ENCODE measurements at places on chromosomes 7 and 10. TPM values are rescaled to one million over a fixed set of nuclear protein-coding genes. Genes with fewer than 3 reads are reported as not detected.

GRCh38 chr10:115979576-115979975, 293.4 kb downstream of the GFRA1 start:
- DNase-seq: no peak

GRCh38 chr7:152173372-152174070, 148.0 kb downstream of the GALNT11 start:
- no peak for DNase-seq

DNA sequence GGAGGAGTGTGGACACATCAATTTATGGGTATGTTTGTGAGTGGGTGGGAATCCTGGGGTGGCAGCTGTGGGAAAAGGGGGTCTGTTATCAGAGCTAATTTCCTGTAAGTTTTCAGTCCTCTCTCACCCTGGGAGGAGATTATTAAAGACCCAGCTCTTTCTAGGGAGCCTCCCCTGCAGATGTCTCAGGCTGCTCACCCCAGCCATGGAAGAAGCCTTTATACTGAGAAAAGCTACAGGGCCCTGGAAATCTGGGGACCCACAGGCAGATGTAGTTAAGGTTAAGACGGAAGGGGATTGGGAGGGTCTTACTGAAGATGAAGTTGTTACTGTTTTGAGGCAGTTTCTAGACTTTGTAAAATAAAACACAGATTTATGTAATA, 4.6 kb downstream of the ZNF680 start:
- no peak for DNase-seq

DNA sequence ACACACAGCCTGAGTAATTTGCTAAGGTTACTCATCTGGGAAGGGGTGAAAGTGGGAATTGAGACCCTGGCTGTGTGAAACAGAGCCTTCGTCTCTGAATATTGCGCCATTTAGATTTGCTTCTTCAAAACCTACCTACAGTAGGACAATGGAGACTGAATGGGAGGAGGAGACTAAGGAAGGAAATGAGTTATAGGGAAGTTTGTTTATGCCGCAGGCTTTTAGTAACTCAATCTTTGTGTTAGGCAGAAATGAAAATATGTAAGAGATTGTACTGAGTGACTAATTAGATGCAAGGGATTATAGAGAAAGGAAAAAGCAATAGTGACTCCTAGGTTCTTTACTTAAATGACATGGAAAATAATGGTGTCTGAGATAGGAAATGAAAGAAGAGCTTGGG, 80.2 kb downstream of the KCND2 start:
- no peak for DNase-seq

DNA sequence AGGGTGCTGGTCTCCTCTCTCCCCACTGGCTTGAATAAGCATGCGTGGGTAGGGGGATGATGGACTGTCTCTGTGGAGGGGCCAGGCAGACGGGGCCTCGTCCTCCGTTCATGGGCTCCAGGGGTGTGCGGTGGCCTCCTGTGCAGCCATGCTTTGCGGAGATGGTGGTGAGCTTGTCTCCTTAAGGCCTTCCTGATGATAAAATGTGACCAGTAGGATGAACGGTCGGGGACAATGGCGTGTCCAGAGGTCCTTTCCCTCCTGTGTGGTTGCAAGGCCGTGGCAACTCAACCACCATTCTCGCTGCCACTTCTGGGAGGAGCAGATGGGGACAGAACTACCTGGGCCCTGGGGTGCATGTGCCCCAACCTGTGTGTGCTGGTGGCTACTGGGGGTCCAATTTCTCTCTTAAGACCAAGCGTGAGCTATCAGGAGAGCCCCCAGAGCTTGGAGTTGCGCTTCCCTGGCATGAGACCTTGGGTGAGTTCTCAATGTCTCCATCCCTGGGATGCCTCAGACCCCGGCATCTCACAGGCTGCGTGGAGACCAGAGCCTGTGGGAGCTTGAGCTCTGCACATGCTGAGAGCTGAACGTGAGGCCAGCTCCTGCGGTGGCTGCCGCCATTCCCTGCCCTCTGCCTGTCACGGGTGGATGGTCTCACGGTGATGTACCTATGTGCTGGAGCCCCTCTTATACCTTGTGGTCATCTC, 112.2 kb downstream of the INPP5A start:
- no peak for DNase-seq

SSC4D gene
- total RNA-seq: not detected

STOX1 gene
- 1.8 TPM for total RNA-seq

ASB10 gene
- not detected for total RNA-seq

- no peak for DNase-seq
Observed at GRCh38 chr10:11227103-11227502, 209.4 kb downstream of the CELF2 start.

DNA sequence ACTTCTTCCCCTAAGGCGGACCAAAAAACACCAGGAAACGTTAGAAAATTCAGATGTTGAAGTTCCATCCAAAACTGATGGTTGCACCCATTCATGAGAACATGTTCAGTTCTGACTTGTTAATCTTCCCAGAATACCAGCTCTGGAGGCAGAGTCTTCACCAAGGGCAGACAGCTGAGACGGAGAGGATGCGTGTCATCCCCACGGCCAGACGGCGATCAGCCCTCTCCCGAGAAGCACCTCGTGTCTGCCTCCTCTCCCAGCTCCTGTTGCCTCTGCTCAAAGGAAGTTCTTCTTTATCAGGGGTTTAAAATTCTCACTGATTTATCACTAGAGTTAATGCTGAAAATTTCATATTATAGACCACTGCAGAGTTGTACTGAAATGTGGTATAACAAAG, 269.7 kb downstream of the ZMYND11 start:
- DNase-seq: no peak

GRCh38 chr10:124387078-124387874, 31.4 kb downstream of the OAT start:
- no peak for DNase-seq

CTAGE4 gene
- 2.1 TPM for total RNA-seq

LRRC4 gene
- total RNA-seq: not detected

GRCh38 chr10:52394246-52394645, 80.2 kb downstream of the DKK1 start:
- no peak for DNase-seq

- DNase-seq: no peak
Observed at GRCh38 chr7:135283959-135284638, 50.5 kb downstream of the STRA8 start.

DNA sequence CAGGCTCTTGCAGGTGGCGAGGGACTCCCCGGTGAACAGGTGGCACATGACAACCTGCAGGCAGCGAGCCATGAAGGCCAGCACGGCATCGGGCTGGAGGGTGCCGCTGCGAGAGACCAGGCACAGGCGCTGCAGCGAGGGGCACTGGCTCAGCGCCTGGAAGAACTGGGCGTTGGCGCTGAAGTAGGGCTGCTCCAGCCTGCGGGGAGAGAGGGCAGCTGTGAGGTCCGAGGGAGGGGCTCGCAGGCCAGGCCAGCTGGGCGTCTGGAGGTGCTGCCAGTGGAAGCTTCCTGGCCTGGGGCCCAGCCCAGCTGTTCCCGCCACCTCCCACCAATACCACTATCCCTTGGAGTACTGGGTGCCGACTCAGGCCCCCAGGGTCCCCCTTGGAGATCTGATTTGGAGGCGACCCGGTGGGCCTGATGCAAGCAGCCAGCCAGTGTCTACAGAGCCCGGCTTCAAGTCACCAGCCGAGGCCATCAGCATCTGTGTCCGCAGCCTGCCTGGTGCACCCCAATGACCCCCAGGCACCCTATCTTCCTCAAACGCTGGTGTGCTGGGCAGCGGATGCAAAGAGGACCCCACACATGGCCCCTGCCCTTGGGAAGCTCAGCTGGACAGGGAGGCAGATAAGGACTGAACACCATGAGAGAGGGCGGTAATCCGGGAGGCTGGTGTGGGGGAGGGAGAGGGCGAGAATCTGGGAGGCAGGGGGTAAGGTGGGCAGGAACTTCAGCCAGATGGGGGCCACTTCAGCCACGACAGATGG, 67.8 kb upstream of the TNRC18 start:
- no peak for DNase-seq

DNA sequence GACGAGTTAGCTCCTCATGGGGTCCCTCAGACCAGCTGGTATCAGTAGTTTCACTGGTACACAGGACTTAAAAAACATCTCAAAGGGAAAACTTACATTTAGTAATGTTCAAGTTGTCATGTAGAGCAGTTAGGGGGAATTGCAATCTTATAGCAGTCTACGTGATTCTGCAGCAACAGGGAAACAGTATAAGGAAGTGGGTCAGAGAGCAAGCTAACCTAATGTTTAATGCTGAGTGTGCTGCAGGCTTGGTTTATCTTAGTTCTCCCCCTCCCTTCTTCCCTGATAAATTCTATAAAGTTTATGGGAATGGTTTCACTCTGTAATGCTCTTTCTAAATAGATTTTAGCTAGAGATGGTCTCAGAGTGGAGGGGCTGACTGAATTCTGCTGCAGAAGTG, 11.3 kb downstream of the SPAM1 start:
- DNase-seq: no peak

GRCh38 chr10:11035301-11035991, 17.8 kb downstream of the CELF2 start:
- peak; percentile 74 for DNase-seq

DNA sequence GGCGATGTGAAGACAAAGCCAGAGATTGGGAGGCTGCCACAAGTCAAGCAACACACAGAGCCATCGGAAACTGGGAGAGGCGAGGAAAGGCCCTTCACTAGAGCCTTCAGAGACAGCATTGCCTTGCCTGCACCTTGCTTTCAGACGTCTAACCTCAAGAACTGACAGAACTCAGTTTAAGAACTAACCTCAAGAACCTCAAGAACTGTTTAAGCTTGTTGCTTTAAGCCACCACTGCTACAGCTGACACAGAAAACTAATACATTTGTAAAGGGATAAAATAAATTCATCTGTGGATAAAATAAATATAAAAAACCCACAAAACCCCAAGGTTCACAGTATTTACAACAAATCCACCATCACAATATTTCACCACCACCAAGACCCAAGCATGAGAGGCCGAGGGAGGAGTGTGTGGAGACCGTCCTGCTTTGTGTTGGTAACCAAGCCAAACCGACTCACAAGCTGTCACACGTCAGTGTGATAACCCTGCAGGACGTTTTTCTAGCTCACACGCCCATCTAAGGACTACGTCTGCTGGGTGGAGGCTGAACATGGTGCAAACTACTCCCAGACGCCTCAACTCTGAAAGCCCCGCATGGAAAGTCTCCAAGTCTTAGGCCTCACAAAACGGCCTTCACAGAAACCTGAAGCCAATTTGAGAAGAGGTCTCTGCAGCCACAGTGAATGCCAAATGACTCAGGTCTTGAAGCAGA, 116.8 kb downstream of the ABLIM1 start:
- peak; percentile 71 for DNase-seq

- no peak for DNase-seq
Observed at GRCh38 chr7:25389489-25390106, 161.3 kb upstream of the NPVF start.

KCNMA1 gene
- total RNA-seq: 40.8 TPM

DNA sequence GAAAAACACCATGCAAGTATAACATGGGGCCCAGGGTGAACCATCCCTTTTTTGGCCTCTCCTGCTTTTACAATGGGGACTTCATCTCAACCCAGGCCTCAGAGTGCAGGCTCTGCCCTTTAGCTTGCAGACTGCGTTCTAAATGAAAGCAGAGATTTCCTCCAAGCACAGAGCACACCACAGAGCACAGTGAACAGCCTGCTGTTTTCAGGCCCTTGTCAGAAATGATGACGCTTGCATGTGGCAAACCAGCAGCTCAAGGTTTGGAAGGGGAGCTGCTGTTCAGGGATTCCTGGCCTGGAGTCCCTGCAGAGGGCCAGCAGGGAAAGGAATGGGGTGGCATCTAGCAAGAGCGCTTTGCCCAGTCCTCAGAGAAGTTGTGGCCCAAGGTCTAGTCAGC, 167.3 kb upstream of the CDCA7L start:
- no peak for DNase-seq

- no peak for DNase-seq
Observed at GRCh38 chr10:93752761-93753160, 5.0 kb upstream of the LGI1 start.

DNA sequence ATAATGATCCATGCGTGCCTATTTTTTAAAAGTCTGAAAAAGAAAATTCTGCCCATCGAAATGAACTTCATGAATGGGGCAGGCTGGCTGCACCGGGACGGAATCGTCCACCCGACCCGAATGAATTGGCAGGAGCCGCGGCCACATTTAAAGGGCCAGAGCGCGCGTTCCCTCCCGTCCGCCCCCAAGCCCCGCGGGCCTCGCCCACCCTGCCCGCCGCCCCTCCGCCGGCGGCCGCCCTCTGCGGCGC, 319 bp upstream of the GATA3 start:
- peak; percentile 42 for DNase-seq

DNA sequence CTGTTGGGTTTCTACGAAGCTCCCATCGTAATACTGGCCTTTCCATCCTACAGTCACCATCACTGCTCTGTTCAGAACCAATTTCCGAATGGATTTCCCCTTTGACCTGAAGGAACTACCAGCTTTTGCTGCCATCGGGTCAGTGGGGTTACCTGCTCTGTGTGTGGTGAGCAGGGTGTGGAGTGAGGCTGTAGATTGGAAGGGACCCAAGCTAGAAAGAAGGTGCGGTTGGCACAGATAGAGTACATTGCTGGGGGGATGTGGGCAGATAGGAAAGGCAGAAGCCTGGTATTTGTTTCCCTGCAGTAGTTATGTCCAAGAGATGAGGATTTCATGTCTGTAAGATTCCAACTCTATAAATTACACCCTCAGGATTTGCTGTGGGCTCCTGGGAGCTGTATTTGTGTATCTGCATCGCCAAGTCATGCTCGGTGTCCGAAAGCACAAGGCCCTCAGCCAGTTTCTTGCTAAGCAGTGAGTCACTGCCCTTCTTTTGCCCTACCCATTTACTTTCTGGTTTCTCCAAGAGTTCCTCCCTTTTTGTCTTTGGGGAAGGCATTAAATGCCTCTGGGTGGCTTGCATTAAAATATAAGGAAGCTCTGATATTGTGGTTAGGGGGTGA, 15.4 kb downstream of the CLCN1 start:
- DNase-seq: peak; percentile 86

- peak; percentile 71 for DNase-seq
Observed at GRCh38 chr10:80460399-80461207, 6.5 kb downstream of the TSPAN14 start.

CCDC3 gene
- 3.3 TPM for total RNA-seq

GRCh38 chr7:139820089-139820488, 9.0 kb upstream of the TBXAS1 start:
- DNase-seq: no peak

GRCh38 chr10:53748319-53748718, 975.7 kb upstream of the MBL2 start:
- no peak for DNase-seq

GRCh38 chr10:83539528-83540308, 599.6 kb upstream of the GHITM start:
- peak; percentile 63 for DNase-seq

DNA sequence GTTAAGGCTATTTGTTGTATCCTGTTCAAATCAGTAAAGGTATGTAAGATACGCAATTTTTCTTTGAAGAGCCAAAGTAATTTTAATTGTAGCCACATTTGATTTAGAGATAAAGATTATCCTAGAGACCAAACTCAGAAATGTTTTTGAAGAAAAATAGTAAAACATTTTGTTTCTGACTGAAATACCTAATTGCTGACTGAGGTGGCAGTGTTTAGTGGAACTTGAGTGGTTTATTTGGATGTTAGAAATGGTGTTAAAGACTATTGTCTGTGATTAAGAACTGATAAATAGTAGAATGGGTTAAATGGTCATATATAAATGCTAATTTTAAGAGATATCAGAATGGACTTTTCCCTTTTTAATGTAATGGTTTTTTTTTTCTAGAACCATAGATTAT, 15.3 kb downstream of the EDRF1 start:
- DNase-seq: no peak

All from MG63 (cell line).